ENCODE measurements at places on chromosomes 11 and 22.

GRCh38 chr11:57497303-57498247, 17.9 kb downstream of the SLC43A1 start:
- DNase-seq = no peak

GRCh38 chr11:117670443-117670842, 126.6 kb downstream of the DSCAML1 start:
- DNase-seq = no peak

DNA sequence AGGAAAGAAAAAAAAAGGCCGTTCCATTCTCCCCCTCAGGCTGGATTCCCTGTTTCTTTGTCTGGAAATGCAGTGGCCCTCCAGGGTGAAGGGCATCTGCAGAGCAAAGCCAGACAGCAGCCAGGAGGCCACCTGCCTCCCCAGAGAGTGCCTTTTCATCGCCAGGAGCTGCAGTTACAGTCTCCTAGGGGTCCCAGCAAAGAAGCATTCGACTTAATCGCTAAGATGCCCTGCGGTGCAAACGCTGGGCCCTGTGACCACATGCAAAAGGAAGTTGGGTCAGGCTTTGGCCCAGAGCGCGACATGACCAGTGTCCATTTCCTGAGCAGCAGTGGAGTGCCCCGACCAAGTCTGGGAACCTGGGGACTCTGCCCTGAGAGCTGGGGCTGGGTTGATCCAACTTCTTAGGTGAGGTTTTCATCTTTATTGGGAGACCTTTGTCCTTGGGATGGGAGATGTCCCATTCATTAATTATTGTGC, 304.6 kb downstream of the OPCML start:
- DNase-seq = no peak

DNA sequence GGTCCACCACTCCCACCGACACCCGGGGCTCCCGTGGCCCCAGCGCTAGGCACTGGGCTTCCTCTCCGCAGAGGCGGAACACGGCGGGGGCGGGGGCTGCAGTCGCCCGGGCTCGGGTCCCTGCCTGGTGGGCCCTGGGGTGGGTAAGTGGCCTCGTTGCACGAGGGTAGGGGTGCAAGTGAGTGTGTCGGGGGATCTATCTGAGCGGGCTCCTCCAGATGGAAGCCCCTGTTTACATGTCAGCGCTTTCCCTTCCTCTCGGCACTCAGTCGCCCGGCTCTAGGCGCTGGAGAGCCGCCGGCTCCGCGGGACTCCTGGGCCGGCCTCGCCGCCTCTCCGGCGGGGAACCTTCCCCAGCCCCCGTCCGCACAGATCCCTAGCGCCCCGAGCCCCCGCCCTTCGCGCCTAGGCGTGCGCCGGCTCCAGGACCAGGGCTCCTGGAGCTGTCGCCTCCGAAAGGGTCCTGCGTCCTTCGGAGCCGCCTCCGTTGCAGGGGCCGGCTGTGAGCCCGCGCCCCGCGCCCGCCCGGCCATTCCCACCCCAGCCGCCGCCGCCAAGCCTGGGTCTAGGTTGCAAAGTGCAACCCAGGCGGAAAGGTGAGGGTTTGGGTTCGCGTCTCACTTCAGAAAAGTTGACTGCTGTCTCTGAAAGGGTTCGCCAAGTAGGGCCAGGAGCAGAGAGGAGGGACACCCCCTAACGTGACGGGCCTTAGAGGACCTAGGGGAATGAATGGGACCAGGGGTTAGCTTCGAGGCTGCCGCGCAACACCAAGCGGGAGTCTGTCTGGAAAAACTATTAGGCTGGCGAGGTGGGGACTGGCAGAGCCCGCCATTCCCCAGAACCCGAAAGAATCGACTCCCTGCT, 978 bp downstream of the FLI1 start:
- peak; percentile 63 for DNase-seq

GRCh38 chr11:112728288-112728687, 232.9 kb upstream of the NCAM1 start:
- no peak for DNase-seq

GRCh38 chr22:38352436-38352835, 35.2 kb upstream of the CSNK1E start:
- no peak for DNase-seq

DNA sequence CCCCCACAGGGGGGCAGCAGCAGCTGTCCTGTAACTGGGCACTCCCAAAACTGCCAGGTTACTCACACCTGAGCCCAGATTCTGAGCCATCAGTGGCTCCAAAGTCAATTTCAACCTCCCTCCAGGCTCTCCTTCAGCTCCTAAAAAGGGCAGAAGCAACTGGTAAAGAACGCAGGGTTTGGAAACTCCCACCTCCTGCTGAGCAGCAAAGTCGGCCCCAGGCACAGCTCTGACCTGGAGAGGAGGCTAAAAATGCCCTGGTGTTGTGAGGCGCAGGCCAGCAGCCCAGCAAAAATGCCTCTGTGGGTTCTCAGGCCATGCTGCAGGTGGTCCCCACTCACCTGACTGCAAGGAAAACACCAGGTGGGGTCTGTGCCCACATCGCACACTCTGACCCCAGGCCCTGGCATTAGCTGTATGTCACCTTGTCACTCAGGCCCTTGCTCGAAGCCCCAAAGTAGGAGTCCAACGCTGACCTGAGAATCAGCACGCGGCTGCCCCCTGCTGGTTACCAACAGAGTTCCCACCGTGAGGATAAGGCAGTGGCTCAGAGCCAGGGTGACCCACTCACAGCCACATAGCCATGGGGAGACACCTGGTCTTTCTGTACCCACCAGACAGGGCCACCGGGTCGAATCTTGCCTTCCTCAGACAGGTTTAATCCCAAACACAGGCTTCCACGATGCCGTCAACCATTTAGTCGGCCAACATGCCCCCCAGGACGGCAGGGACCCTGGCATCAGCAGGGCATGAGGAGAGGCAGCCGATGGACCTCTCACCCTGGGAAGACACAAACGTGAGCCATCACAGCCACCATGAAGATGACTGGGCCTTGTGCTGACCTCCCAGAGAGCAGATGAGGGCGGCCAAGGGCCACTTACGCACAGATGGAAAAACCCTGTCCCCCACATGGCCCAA, 11.1 kb downstream of the POLR3H start:
- peak; percentile 66 for DNase-seq

DNA sequence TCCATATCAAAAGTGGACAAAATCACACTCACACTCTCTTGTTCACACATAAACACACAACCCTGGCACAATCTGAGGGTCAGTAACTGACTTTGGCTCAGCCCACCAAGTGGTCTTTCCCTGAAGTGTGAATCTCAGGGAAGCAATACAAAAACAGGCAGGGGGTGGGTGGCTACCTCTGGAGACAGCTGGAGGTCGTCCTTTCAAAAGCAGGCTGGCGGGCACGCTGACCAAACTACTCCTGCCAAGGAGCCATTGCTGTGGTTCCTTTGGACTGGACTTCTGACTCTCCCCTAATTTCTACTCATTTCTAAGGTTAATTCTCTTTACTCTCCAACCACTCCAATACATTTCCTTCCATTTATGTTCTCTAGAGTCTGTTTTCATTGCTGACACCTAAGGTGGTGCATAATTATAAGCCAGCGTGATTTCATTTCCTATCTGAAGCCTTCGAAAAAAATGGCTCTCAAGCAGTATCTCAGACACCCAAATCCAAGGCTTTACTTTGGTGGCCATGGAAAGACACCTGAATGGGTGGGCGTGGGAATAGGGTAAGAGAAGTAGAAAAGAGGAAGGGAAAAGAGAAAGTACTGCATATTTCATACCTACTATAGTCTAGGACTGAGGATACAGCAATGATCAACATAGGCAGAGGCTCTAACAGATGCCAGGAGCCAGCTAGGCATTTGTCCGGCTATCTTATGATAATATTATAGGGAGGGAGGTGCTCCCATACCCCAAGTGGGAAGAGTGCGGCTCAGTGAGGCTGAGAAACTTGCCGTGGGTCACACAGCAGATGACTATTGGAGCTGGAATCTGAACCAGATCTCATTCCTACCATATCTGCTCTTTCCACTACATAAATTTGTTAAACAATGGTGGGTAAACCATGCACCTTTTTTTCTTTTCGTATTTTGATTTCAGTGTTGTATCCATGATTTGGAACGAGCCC, 22.0 kb downstream of the FZD4 start:
- no peak for DNase-seq

All from muscle of back (tissue), 13 donors.